ENCODE measurements at places on chromosomes 6 and 20.

- DNase-seq = no peak
Measured at GRCh38 chr20:16462711-16463110, 110.5 kb downstream of the KIF16B start.

- DNase-seq = peak; percentile 51
Measured at GRCh38 chr6:84774157-84774984, 10.0 kb upstream of the TBX18 start.

DNA sequence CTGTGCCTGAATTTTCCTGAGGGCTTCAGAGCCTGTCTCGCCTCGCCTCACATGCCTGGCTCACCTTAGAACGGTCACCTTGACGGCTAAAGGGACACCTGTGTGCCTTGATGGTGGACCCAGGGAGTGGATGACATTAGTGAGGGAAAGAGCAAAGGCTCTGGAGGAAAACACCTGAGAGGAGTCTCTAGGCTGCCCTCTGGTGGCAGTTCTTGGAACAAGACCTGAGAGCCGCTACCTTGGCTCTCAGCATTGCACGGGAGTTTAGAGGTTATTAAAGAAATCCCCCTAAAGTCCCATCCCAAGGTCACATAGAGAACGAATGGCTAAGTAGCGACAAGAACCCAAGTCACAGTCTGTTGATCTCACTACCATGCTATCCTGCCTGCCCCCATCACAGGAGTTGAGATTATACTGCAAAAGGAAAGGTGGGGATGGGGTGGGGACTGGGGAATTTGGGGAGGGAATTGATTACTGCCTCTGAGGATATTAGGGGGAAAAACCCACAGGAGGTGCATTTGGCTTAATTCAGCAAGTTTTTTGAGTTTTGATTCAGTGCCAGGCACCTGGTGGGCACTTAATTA, 7.9 kb upstream of the CDSN start:
- peak; percentile 64 for DNase-seq

DNA sequence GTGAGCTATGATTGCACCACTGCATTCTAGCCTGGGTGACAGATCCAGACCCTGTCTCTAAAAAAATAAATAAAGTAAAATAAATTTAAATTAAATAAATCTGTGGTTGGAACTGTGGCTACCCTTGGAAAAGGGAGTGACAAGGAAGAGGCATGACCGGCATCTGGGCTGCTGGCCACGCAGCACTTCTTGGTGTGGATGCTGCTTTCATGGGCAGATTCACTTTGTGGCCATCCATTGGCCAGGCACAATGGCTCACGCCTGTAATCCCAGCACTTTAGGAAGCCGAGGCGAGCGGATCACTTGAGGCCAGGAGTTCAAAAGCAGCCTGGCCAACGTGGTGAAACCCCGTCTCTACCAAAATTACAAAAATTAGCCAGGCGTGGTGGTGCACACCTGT, 16.1 kb downstream of the EBF4 start:
- no peak for DNase-seq

DNA sequence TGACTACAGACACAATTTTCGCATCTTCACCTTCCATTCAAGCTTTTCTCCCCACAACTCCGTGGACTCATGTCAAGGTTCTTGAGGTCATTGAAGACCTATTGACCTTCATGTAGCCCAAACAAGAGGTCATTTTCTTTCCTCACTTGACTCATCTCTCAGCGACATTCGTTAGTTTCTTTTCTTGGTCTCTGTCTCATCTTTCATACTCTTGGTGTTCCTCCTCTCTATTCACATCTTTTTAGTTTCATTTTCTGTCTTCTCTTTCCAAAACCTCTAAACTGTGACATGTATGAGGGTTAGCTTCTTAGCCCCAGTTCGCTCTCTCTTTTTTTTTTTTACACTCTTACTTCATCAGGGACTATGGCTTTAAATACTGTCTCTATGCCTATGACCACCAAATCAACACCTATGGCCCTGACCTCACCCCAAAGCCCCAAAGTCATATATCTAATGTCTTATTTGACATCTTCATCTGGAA, 128.6 kb upstream of the BACH2 start:
- no peak for DNase-seq

- no peak for DNase-seq
Measured at GRCh38 chr6:117837261-117837660, 69.8 kb upstream of the SLC35F1 start.
